ENCODE measurements at places on chromosomes 5 and 9. TPM values are rescaled to one million over a fixed set of nuclear protein-coding genes. Genes with fewer than 3 reads are reported as not detected.

- no peak for DNase-seq
Observed at GRCh38 chr9:6384732-6385131, 28.3 kb upstream of the UHRF2 start.

Gene NMRK1
- total RNA-seq = 16.0 TPM

DNA sequence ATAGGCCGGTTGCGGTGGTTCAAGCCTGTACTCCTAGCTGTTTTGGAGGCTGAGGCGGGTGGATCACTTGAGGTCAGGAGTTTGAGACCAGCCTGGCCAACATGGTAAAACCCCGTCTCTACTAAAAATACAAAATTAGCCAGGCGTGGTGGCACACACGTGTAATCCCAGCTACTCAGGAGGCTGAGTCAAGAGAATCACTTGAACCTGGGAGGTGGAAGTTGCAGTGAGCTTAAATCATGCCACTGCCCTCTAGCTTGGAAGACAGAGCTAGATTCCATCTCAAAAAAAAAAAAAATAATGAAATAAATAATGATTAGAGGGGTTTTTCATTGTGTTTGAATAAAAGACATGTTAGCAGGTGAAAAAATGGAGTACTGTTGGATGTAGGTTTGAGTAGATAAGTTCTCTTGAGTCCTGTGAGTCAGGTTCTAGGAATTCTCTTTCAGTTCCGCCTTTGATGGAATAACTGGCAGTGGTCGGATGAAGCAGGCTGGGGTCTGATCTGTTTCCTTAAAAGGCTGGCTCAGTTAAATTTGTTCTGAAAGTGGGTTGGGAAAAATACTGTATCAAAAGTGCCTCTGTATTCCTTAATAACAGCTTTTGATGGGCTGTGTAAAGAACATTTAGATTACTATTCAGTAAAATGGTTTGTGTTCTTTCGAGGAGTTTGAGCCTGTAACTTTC, 73.2 kb downstream of the AOPEP start:
- DNase-seq = no peak

Gene GABRB2
- not detected for total RNA-seq

DNA sequence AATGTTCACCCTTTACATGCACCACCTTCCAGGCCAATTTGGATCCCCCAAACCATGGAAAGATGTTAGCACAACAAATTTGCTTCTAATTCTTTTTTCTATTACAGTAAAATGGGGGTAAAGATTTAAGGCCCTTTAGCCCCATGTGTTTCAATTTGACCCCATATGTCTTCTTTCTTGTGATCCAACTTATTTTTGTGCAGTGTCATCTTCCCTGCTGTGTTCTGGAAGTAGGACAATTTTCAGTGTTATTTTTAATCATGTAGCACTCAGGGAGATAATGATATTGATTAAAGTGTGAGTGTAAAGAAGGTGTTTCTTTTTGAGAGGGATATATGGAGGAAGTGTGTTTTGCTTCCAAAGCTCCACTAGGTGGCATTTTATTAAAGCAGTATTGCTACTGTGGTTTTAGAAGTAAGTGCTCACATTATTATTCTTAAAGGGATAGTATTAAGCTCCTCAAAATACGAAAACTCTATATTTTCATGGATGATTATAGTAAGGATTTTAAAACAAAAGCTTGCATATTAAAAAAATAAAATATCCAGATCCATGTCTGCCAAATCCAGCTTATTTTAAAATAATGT, 118.7 kb upstream of the ATP10B start:
- DNase-seq = no peak

DNA sequence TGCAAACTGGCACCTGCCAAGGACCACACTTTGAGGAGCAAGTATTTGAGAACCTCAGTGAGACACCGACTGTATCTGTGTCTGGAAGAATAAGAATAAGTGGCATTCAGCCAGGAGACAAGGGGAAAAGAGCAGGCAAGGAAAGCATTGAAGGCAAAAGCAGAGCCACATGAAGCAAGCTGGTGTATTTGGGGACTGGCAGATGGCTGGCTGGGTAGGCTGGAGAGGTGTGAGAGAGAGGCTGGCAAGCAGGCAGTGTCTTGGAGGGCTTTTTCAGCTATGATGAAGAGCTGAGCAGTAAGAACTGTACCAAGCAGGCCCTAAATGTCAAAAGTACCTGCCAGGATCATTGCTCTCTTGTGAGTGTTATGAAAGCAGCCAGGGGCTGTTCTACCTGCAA, 14.1 kb upstream of the C5orf58 start:
- no peak for DNase-seq
